ENCODE measurements at places on chromosomes 16 and 17.

DNA sequence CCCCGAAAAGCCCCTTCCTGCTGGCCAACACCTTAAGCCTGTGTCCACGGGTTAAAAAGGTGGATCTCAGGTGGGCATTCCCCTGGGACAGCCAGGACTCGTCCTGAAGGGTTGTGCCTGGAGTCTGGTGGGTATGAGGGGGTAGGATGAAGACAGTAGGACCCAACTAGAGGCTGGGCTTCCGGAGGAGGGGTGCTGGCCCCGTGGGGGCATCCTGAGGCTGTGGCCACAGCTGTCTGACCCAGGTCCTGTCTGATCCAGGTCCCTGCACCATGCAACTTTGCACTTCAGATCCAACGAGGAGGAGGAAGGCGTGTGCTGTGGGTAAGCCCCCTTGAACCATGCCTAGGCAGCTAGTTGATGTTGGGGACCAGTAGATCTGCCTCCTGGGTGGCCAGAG, 37.6 kb upstream of the CPNE2 start:
- DNase-seq: no peak

DNA sequence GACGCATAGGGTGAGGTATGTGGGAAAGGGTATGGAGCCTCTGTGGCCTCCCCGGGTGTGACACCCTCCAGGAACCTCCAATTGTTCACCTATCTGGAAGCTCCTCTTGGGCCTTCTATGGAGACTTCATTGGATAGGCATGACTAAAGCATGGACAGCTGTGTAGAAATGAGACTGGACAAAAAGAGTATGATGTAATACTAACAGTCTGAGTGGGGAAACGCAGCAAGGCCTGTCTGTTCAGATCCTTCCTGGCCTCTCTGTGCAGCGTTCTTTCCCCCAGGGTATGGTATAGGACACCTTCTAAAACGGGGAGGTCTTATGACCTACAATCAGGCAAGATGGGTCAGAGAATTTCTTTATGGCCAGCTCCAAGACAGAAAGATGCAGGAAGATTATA, 30.7 kb upstream of the CCNF start:
- no peak for DNase-seq

DNA sequence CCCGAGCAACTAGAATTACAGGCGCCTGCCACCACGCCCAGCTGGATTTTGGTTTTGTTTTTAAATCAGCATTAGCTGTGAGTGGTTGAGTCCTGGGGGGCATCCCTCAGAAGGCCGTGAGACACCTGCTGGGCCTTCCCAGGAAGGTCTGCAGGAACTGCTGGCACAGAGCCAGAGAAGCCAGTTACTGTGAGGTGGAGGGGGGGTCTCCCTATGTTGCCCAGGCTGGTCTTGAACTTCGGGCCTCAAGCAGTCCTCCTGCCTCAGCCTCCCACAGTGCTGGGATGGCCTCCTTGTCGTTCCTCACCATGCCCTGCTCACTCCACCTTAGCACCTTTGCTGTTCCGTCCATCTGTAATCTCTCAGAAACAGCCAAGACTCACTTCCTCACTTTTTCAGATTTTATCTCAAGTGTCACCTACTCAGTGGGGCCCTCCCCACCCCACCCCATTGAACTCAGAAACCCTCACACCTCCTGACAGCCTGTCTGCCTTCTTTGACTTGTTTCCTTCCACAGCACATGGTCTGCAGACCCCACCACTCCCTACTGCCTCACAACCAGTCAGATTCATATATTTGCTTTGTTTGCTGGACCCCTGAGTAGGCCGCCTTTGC, 62.3 kb downstream of the WSB1 start:
- DNase-seq: no peak

GRCh38 chr17:47470836-47471235, 60.1 kb upstream of the NPEPPS start:
- no peak for DNase-seq

GRCh38 chr16:82653550-82654511, 27.1 kb downstream of the CDH13 start:
- DNase-seq: peak; percentile 58

- DNase-seq: no peak
These were observed 11.0 kb downstream of the C16orf54 start for GRCh38 chr16:29734786-29735185.

DNA sequence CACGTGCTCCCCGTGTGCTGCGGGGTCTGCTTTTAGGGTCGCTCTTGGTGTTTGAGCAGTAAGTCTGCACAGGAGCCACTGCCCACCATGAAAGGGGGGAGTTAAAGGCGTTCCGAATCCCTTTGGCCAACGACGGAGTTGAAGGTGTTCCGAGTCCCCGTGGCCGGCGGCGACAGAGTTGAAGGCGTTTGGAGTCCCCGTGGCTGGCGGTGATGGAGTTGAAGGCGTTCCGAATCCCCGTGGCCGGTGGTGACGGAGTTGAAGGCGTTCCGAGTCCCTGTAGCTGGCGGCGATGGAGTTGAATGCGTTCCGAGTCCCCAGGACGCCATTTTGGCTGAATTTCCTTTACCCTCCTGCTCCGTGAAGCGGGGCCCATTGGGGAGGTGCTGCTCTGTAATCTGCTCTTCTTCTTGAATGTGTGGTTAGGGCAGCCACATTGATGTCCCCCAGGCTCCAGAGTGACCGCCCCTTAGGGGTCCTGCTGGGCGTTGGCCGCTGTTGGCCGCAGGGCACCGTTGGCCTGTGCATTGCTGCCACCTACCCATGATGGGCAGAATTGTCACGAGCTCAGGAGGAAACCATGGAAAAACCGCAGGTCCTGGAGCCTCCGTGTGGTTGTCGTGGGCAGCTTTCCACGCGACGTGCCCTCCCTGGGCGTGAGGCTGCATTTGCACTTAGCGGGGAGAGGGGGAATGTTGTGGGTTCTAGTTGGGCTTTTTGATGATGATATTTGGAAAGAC, 73.7 kb upstream of the ZNF750 start:
- no peak for DNase-seq

DNA sequence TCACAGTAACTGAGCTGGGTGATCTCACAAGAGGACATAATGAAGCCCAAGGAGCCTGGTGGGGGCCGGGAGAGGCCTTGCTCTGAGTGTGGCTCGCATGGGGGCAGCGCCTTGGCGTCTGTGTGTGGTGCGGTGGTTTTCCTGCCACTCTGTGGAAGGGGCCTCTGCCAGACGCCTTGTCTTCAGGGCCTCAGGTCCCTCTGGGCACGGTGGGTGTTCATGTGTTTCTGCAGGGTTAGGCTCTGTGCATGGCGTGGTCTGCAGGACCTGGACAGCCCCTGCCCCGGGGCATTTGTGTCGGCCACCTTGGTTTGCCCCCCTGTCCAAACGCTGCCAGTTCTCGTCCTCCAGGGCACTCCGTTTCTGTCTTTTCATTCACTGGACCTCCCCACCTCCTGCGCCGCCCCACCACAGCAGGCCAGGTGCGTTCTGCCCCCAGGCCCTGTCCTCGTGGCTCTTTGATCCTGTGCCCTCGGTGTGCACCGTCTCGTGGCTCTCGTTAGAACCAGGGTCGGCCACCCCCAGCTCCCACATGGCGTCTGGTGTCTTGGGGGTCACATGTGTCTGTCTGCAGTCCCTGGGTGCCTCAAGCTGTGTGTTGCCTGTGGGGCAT, 43.7 kb upstream of the ZNF750 start:
- DNase-seq: no peak

Data from T-helper 17 cell (primary cell).